ENCODE measurements at places on chromosomes 16 and 17.

DNA sequence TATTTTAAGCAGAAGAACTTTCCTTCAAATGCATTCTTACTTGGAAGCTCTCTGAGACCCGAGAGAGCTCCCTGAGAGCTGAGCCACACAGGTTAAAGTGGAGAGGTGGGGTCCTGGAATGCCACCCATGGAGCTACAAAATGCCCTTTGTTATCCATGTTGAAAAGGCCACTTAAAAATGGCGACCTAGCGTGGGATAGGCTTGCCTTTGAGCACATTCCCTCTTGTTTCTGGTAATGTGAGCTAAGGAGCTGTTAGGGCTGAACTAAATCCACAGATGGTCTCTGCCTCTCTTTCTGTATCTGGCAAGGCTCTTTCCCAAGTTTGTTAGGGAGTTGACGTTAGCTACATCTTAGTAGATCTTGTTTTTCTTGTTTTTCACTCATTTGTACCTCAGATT is 171.6 kb downstream of the SNX29 start:
- DNase-seq = no peak

DNA sequence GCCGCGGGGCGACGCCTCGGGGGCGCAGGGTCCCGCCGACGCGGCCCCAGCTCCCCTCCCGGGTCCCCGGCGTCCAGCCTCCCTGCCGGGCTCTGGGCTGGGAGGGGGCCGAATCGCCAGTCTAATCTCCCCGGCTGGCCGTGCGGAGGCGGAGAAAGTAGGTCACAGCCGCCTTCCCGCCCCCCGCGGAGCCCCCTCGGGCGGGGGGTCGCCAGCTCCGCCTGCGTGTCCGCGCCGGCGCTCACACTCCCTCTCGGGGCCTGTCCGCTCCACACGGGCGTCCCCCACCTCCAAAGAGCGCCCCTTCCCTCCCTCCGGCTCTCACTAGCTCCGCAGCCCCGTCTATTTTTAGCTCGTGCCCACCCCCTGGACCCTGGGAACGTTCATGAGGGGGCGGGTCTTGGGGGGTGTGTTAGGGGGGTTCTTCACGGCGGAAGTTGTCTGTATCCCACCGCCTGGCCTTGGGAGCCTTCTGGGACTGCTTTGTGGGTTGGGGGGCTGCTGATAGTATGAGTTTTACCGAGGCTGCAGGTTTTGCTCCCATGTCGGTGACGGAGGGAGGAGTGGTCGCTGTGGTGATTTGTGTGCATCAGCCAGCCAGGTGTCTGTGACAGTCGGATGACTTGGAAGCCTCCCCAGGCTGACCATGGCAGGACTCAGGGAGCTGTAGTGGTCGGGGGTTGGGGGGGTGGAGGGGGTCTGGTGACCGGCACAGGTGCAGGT is 1.1 kb downstream of the ATP1B2 start:
- no peak for DNase-seq

DNA sequence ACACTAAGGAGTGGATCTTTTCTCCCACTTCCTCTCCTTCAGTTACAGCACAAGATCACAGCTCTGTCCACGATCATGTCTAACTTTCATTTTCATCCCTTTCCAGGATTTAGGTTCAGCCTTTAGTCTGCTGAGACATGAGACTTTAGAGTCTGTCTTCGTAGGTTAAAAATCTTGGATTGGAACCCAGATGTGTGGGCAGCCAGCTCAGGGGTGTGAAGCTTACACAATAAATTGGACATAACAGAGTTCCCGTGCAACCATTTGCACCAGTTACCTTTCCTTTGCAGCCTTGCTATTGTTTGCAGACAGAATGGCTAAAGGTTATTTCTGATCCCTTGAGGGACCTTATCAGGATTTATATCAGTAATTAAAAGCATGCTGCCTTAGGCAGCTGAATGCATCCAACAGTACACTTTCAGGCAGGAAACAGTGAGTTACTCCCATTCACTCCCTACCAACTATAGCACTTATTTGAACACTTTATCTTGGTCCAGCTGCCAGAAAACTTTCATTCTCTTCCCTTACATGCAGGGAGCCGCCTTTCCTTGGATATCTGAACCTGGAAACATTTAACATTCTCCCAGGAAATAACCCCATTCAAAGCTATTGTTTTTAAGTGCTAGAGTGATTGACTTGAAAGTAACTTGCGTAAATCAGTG is 87.3 kb downstream of the TMEM100 start:
- no peak for DNase-seq

DNA sequence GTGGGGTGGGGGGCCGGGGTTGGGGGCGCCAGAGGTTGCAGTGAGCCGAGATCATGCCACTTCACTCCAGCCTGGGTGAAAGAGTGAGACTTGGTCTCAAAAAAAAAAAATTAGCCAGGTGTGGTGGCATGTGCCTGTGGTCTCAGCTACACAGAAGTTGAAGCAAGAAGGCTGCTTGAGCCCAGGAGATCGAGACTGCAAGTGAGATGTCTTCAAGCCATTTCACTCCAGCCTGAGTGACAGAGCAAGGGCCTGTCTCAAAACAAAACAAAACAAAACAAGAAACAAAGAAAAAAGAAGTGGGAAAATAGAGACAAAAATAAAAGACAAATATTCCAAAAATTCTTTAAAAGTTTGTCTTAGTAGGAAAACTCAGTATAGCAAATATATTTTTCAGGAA is 135.1 kb upstream of the CORO6 start:
- DNase-seq = no peak

DNA sequence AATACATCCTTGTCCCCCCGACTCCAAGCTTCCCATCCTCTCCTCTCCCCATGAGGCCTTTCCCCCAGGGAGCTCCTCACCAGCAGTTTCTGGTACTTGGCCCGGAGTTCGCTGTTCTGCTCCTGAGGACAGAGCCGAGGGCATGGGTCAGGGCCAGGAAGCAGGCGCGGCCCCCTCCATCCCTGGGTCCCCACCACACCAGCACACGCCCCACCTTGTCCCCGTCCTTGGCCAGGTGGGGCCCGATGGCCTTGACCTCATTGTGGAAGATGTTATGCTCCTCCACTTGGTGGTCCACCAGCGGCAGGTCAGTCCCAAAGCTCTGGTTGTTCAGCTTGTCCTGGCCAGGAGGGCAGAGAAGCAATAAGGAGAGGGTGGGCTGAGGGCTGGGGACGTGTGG is 36.2 kb downstream of the PPL start:
- no peak for DNase-seq

GRCh38 chr17:83052241-83052564 is 27.2 kb upstream of the METRNL start:
- DNase-seq = no peak

GRCh38 chr17:20210614-20211013 is 201.5 kb downstream of the SPECC1 start:
- no peak for DNase-seq

DNA sequence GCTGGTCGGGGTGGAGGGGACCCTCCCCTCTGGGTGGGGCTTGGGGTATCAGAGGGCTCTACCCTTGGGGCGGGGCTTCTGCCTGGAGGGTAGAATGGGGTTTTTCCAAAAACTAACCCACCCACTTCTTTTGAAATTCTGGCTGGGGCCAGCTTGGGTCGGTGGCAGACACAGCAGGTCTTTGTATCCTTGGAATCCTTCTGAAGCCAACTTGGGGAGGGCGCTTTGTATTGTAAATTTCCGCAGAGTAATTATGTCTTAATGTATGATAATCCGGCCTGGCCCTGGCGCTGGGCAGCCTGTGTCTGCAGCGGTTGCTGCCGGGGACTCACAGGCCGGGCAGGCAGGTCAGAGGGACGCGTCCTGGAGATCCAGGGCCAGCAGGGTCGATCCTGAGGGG is 33.9 kb upstream of the GSE1 start:
- DNase-seq = no peak

- DNase-seq = no peak
Observed at GRCh38 chr16:66372078-66372897, 5.8 kb downstream of the CDH5 start.

- DNase-seq = no peak
Observed at GRCh38 chr17:35766903-35767510, 6.3 kb downstream of the C17orf50 start.

GRCh38 chr17:61408151-61409041 is 8.8 kb downstream of the TBX2 start:
- DNase-seq = no peak

GRCh38 chr16:55489119-55489955 is 10.3 kb downstream of the MMP2 start:
- no peak for DNase-seq

All from caudate nucleus (tissue), 63 donors.